ENCODE measurements at places on chromosomes 2 and 18.

GRCh38 chr2:98825404-98825803, 94.5 kb upstream of the MGAT4A start:
- DNase-seq: no peak

DNA sequence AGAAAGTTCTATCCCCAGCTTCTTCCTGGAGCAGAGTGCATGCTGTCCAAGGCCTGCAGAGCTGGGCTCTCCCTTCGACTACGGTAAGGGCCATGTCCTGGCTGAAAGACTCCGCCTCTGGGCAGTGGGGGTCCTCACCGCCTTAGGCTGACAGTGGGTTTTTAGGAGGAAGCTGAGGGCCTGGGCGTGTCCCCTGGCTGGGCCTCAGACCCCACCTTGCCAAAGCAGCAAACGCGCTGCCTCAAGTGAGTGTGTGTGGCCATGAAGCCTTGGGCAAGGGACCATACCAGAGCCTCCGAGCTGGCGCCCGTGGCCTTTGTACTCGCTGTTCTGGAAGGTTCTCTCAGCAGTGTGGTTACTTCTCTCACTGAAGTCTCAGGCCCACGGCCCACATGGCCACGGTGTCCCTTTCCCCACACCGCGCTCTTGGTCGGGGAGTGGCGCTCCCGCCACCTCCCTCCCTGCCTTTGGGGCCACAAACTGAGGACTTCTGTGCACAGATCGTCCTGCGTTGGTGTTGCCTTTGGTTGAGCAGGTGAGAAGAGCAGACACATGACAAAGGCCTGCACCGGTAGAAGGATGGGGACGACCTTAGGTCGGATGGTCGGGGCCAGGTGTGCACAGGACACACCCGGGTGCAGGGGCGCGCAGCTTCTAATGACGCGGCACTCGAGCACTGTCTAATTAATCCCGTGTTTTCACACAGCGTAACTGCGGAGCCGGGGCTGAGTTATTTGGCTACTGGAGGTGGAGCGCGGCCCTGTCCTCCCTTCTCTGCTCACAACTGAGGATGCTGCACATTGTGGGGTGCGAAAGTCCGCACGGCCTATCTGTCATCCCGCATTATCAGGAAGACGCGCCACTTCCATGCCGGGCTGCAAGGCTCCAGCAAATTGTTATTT, 121.6 kb downstream of the PTGR3 start:
- DNase-seq: no peak

DNA sequence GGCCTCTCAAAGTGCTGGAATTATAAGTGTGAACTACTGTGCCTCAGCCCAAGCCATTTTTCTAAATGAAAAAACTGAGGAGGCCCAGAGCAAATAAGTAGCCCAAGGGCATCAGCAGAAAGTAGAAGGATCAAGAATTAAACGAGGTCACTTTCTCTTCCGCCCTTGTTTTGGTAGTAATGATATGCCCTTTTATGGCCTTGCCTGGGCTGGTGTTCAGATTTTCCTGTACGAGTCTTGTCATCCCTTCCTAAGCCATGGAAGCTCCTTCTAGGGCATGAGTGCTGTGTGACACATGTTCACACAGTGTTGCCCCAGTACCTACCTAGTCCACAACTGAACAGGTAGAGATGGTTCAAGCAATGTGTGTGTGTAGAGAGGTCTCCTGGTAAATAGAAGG, 6.6 kb downstream of the HPCAL1 start:
- DNase-seq: no peak

GRCh38 chr18:56559044-56559443, 79.3 kb downstream of the TXNL1 start:
- no peak for DNase-seq

DNA sequence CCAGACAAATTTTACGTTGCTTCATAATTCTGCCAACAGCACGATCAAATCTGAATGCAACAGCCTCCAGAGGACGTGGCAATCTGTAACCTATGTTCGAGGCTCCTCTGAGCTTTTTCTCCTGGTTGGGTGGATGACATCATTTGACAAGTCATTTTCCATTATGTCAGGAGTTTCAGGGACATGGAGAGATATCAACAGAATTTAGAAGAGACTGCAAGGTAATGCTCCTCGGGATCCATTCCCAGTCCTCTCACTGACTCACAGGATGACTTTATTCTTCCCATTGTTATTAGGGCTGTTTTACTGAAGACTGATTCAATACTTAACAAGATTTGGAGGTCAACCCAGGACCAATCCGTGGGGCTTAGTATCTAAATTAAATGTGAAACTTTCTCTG, 72.5 kb upstream of the RNF152 start:
- no peak for DNase-seq

- DNase-seq: no peak
These were observed 56.7 kb downstream of the ALPK2 start for GRCh38 chr18:58572181-58572580.

- DNase-seq: no peak
These were observed 4.9 kb downstream of the MBOAT2 start for GRCh38 chr2:8998418-8999101.

DNA sequence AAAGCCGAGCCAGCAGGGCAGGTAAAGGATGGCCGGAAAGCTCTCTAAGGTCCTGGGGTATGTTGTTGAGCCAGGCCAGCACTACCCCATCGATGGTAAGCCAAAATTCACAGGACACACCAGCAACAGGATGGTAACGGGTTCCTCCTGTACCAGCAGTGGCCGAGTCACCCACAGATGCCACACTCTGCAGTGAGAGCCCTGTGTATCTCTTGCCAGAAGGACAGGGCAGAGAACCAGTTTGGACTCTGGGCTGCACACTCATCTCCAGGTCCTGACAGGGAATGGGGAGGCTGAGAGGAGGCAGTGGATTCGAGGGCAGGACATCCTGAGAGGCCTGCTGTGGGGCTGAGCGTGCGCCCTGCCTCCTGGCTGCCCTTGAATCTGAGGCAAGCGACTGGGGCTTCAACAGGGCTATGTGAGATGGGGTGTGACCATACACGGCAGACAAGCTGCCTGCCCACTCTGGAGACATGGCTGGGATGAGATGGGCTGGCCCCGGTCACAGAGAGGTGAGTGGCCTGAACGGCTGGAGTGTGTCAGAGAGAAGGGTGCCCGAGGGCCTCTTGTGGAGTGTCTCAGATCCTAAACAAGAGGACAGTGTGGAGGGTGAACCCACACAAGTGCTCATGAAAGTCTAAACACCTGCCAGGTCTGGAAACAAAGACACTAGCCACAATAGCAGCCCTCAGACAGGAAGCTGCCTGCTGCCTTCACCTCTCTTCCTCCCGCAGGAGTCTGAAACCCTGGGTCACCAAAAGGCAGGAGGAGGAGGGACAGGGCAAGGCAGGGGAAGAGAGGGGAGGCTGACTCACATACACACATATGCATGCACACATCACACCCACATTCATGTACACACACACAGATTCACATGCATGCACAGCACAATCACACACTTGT, 182.3 kb downstream of the LOXHD1 start:
- DNase-seq: no peak

- no peak for DNase-seq
These were observed 144.2 kb downstream of the ALK start for GRCh38 chr2:29777161-29777560.

DNA sequence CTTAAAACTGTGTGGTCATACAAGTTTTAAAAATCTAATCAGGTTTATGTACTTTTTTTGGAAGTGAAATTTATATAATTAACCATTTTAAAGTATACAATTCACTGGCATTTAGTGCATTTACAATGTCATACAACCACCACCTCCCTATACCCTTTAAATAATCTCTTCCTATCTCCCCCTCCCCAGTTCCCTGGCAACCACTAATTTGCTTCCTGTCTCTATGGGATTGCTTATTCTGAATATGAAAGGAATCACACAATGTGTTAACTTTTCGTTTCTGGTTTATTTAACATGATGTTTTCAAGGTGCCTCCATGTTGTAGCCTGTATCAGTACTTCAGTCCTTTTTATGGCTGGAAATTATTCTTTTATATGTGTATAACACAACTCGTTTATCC, 19.4 kb downstream of the CHMP3 start:
- no peak for DNase-seq

GRCh38 chr18:9716780-9717563, 8.9 kb downstream of the RAB31 start:
- no peak for DNase-seq

DNA sequence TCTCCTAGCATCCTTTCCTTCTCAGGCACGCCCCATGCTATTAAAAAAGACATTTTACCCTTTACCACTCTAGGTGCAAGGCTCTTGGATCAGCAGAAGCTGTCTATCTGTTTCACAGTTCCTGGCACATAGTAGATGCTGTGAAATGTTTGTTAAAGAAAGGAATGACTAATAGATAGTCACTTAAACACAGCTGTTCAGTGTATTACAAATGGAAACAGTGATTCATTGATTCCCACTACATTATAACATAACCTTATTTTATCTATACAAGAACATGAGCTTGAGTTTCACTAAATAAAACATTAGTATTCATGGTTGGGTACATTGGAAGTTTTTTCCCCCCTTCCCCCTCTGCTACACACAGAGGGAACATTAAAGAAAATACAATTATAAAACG, 142.1 kb downstream of the ASXL3 start:
- DNase-seq: no peak

DNA sequence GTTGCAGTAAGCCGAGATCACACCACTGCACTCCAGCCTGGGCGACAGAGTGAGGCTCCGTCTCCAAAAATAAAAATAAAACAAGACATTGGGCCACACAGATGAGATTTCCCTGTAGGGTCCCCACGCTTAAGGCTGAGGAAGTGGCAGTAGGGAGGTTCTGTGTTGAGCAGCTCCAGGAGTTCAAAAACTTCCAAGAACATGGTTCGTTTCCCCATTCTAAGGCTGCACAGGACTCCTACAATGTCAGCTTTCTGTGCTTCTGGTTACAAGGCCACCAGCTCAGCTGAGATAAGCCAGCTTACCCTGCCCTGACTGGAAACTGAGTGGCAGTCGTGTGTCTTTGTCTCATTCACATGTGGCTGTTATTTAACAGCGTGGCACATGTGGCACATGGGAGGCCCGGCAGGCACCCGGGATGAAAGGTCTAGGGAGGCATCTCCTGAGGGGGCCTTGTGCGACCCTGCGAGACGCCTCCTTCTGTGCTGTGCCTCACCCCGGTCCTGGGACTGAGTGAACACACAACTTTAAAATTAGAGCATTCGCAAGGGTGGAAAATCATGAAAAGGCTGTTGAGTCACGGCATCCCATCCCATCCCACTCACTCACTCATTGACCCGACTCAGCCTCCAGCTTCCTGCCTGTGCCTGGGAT, 7.7 kb downstream of the ITGB1BP1 start:
- no peak for DNase-seq

- DNase-seq: no peak
These were observed 105.8 kb downstream of the MTCL1 start for GRCh38 chr18:8811115-8811514.

- DNase-seq: no peak
These were observed 21.6 kb downstream of the METAP1D start for GRCh38 chr2:172021074-172021931.

DNA sequence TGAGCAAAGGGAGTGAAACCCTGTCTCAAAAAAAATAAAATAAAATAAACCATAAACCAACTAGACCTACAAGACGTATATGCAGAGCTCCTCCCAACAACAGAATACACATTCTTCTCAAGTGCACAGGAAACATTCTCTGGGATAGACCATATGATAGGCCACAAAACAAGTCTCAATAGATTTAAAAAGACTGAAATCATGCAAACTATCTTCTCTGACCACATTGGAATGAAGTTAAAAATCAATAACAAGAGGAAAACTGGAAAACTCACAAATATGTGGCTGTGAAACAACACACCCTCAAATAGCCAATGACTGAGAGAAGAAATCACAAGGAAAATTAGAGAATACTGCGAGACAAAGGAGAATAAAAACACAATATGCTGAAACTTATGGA, 7.2 kb upstream of the AFG3L2 start:
- no peak for DNase-seq

- DNase-seq: no peak
These were observed 128.6 kb upstream of the TLK1 start for GRCh38 chr2:171289316-171289715.

- no peak for DNase-seq
These were observed 205.5 kb downstream of the ZNF521 start for GRCh38 chr18:25146512-25146910.

- no peak for DNase-seq
These were observed 802.1 kb upstream of the POU3F3 start for GRCh38 chr2:104051766-104052165.

DNA sequence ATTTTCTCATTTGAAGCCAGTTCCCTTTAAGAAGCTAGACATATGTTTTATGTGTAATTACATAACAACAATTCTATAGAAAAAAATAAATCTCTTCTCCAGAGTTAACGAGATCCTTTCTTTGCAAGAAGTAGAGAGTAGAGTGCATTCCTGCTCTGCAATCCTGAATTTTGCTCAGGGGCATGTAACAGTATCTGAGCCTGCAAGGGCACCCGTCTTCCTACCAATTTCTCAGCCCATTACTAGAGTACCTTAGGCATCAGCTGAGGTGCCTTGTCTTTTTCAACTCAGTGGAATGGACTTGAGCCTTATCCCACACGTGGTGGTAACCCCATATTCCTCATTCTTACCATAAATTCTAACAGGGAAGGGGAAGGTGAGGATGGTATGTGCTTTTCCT, 205.9 kb downstream of the IKZF2 start:
- no peak for DNase-seq

GRCh38 chr2:57758686-57759085, 287.9 kb upstream of the VRK2 start:
- no peak for DNase-seq

GRCh38 chr2:218286570-218287459, 5.5 kb downstream of the TMBIM1 start:
- no peak for DNase-seq

DNA sequence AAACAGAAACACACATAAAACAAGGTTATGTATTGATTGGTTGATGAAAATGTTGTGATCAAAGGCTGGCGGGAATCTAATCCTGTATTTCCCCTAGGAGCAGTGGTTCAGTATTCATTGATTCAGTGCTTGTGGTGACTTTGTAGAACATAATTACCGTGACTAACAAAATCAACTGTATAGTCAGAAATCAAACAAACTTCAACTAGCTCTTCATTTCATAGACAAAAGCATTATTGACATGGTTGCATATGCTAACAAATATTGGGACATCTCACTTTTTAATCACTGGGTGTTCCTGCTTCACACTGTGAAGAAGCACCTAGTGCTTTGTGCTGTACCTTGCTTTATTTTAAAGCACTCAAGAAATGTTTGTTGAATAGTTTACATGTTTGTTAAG, 41.4 kb downstream of the USP14 start:
- DNase-seq: no peak

GRCh38 chr18:49024804-49025421, 74.1 kb upstream of the SMAD7 start:
- no peak for DNase-seq
